ENCODE measurements at places on chromosomes 6 and 20.

- no peak for DNase-seq
Measured at GRCh38 chr6:145963216-145964068, 716 bp downstream of the SHPRH start.

DNA sequence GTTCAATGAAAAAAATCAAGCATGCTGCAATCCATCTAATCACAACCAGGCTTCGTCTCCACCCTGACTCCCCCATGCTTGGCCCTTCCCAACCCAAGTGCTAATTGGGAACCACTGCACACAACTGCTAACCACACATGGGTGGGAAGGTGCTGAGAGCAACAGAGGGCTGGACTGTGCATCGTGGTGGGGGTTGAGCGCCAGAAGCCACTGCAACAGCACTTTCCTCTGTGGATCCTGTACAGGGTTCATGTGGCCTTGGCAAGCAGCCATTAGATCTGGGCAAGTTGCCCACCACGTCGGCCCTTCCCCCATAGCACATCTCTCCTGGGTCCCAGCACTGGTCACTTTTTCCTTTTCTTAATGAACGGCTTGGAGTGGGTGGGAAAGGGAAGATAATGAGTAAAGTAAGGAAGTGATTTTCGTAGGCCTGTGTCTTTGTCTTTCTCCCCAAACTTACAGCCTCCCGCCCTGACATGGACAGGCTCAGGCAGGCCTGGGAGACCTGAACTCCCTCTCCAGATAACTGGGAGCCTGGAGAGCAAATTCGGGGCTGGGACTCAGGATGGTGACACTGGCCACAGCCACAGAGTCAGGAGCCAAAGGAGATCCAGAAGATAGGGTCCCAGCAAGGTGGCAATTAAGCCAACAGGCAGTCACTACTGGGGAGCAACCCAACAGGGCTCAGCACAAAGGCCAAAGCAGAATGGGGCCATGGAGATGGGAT, 34.4 kb upstream of the MRPS10 start:
- no peak for DNase-seq

DNA sequence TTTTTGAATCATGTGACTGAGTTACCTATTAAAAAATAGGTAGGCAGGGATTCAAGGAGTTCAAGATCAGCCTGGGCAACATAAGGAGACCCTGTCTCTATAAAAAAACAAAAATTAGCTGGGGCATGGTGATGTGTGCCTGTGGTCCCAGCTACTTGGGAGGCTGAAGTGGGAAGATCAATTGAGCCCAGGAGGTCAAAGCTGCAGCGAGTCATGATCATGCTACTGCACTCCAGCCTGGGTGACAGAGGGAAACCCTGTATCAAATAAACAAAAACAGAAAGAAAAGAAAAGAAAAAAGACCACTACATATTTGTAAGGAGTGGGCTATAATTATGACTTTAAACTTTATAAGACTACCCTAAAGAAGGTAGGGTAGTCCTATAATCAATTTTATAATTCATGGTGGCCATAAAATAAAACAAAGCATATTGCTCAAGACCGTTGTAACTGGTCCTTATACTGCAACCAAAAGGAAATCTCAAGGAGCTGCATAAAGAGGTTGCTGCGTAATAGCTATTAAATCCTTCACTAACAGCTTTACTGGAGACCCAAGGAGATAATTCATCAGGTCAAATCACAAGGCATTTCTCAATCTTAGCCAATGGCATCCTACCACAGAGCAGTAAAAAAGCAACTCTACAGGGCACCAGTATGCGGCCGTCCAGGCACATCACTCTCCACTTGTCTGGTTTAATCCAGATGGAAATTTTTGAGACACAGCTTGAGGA, 13.5 kb downstream of the PIGU start:
- DNase-seq: no peak

DNA sequence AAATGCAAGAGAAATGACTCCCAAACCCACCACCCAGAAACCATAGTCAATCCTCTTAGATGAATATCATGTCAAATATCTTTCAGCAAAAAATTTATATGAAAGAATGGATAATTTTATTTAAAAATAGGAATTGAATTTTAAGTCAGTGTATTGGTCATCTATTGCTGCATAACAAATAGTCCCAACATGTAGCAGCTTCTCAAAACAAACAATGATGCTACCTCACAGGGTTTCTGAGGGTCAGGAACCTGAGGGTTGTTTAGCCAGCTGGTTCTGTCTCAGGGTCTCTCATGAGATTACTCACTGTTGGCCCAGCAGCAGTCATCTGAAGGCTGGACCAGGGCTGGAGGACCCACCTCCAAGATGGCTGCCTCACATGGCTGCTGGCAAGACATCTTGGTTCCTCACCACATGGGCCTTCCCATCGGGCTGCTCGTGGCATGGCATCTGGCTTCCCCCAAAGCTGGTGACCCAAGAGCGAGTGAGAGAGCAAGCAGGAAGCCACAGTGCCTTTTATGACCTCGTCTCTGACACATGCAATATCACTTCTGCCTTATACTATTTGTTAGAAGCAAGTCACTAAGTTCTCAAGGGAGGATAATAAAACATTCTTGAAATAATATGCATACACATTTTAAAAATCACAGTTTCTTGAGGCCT, 36.3 kb downstream of the BANF2 start:
- no peak for DNase-seq

- DNase-seq: peak; percentile 24
Measured at GRCh38 chr6:50962213-50962759, 143.6 kb downstream of the TFAP2B start.

Data from B cell (primary cell).